ENCODE measurements at places on chromosomes 6 and 20.

- no peak for DNase-seq
Observed at GRCh38 chr6:72305971-72306370, 315.9 kb upstream of the KCNQ5 start.

DNA sequence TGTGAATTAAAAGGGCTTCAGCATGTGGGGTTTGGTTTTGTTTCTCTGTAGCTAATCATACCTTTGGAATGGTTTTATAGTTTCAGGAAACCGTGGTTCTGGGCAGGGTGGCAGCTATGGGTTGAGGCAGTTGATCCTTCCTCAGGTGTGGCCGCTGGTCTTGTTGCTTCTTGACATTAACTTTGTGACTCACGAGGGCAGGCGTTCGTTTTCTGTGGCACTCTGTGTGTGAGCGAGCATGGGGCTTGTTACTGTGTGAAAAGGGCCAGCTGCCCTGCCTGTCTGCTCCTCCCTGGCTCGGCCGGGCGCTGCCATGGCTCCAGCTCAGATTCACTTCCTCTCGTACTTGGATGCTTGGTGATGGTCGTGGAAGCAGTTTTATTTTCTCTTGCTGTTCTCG lies 16.2 kb downstream of the DNAJC5 start:
- peak; percentile 69 for DNase-seq

DNA sequence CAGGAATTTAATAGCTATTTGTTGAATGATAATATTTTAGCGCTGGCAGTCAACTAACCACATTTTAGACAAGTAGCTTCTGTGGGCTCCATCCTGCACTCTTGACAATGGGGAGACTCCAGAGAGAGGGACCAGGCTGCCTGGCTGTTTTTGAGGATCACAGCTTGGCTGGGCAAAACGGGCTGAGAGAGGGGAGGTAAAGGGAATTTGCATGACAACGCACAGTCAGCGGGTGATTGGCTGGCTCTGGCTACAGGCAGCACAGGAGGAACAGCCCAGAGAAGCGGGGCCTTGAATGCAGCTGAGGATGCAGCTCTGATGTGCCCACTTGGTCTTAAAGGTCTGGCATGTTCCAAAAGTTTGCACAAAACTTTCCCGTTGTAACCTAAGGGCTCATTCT lies 41.2 kb downstream of the LRFN2 start:
- DNase-seq: no peak

DNA sequence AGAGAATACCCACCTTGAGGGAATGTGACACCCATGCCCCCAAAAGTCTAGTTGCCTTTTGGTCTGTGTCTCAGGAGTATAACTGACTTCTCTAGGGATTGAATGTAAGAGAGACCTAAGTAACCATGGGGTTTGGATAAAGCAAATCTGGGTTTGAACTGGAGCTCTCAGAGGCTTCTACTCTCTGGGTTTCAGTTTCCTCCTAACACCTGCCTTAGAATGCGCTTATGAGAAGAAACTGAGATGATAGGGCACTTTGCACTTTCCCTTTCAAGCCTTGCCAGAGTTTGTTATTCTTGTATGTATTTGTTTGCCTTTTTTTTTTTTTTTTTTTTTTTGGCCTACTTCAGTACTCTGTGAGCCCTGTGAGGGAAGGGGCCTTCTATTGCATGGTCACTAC lies 19.4 kb downstream of the SDHAF4 start:
- DNase-seq: no peak

DNA sequence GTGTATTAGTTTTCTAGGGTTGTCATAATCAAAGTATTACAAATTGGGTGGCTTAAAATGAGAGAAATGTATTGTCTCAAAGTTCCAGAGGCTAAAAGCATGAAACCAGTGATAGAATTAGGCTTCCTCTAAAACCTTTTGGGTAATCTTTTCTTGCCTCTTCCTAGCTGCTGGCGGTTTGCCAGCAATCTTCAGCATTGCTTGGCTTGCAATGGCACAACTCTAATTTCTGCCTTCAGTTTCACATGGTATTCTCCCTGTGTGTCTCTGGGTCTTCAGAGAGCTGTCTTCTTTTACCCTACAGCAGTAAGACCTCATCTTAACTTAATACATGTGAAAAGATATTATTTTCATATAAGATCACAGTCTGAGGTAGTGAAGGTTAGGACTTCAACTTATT lies 479.1 kb upstream of the GJE1 start:
- DNase-seq: no peak

DNA sequence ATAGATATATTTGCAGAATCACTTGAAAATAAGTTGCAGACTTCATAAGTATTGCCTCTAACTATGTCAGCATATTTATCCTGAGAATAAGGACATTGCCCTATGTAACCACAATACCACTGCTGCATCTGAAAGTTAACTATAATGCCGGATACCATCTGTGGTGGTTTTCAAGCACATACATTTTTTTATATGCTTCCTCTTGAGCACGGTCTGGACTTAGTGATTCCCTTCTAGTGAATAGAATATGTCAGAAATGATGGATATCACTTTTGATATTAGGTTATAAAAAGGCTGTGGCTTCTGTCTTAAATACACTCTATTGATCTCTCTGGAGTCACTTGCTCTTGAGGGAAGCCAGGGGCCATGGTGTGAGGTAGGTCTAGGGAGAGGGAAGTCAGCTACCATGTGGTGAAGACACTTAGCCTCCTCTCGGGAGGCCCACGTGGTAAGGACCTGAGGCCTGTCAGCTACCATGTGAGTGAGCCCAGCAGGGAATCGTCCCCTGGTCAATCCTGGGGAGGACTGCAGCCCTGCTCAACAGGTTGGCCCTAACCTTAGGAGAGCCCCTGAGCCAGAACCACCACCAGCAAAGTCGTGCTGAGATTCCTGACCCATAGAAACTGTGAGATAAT lies 57.5 kb downstream of the CCDC170 start:
- no peak for DNase-seq

DNA sequence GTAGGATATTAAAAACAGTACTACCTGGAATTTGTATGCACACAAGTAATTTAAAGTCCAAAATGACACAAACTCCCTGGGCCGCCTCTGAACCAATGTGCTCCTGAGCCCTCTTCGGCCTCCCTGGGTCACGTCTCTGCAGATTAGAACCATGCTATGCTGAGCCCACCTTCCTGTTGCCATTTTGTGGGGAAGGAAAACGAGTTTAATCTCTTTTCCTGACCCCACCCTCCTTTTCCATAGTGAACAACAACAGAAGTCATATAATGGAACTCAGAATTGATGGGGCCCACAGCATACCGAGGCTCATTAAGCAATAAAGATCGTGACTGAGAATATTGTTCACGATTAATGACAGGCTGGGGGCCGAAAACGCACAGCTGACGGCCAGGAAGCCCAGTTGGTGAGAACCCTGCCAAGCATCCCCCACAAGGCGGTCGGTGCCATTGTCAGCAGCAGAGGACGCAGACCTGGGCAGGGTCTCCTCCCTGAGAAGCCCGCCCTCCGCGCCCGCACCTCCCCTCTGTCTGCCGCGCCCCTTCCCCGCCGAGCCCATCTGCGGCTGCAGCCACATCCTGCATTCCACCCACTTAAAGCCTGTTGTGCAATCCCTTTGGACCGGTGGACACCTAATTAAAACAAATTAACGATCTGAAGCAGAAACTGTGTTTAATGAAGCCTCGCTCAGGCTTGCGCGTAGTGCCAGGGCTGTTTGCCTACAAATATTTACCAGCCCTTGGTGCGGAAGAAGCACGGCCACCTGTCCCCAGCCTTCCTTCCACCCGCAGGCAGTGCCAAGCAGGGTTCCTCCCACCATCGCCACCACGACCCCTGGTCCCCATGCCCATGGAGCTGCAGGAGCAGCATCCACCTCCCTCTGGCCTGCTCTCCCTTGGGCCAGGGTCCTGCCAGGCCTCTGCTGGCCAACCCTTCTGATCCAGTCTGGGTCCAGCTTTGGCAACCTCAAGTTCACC lies 68.1 kb downstream of the DLL1 start:
- DNase-seq: no peak

GRCh38 chr20:31820228-31820627 lies 1.1 kb downstream of the MYLK2 start:
- DNase-seq: no peak

- DNase-seq: no peak
Observed at GRCh38 chr6:17884498-17885478, 102.6 kb downstream of the KIF13A start.

- peak; percentile 94 for DNase-seq
Observed at GRCh38 chr20:50286609-50287008, 96.0 kb downstream of the CEBPB start.

- peak; percentile 40 for DNase-seq
Observed at GRCh38 chr6:31666337-31666965, 571 bp downstream of the CSNK2B start.

DNA sequence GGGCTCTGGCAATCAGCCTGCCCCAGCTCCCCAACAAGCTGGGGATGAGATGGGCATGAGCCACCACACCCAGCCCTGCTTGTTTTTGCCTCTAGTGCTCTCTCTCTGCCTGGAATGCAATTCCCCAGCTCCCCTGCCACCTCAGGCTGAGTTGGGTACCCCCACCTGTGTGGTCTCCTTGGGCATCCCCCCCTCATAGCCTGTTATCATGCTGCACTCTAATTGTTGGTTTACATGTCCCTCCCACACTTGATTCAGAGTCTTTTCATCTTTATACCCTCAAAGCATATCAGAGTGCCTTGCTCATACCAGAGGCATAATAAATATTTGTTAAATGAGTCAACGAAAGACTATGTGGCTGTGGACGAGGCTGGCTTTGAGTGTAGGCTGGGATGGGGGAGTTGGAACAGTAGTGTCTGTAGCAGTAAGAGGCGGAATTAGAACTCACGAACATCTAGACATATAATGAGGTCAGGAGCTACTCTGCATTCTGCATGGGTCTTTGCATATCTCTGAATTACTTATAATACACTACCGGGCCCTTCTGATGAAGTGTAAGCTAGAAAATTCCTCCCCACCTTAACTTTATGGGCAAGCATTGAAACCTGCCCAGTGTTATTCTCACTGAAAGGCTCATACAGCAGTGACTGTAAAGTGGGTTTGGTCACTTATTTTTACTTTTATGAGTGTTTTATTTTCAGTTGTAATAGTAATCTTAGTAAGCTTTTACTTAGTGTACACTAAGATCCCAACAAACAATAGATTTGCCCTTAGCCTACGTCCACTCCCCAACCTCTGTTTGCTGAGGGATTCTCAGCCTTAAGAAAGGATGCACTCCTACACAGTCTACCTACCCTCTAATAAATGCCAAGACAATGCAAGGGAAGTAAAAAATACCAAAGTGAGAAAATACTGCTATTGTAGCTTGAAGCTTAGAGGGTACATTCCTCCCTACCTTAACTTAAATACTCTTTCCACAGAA lies 58.7 kb downstream of the EDN1 start:
- peak; percentile 71 for DNase-seq

DNA sequence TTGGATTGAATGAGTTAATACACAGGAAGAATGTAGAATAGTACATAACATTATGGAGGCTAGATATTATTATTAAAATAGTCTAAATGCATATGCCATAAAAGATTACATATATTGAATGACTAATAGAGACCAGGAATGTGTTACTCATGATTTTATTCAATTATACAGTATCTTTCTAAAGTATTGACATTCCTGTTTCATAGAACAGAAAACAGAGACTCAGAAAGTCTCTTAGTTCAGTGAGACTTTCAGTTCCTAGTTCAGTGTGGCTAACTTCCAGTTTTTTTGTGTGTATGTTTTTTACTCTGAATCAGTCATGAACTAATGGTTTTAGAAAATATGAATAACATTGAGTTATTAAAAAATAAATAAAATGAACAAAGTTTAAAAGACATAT lies 34.6 kb upstream of the TMEM244 start:
- DNase-seq: peak; percentile 10

GRCh38 chr20:48102931-48103660 lies 317.8 kb upstream of the SULF2 start:
- DNase-seq: no peak

- DNase-seq: no peak
Observed at GRCh38 chr20:19901226-19901625, 115.9 kb upstream of the NAA20 start.

DNA sequence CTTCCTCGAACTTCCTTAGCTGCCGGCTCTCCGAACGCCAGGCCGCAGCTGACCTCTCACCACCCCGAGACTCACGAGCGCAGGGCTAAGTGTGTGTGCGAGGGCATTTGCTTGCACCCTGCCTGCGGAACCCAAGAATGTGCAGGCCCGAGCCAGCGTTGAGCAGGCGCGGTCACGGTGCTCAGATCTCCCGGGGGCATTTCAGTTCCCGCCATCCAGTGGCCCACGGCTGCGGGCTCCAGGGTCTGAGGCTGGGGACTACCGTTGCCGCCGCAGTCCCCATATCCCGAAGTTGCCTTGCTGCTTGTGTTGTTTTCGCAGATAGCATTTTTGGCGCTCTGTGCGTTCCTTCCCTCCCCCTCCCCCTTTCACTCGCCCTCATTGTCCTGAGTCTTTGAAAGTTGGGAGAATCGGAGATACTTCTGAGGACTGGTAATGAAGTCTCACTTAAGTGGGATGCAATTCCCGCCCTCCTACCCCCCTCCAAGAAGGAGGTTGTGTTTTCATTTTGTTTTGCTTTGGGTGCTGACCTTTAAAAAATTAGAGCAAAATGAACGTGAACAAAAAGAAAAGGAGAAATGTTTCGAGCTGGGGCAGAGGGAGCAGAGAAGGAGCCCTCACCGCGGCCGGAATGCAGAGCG lies 1.7 kb downstream of the NR2E1 start:
- DNase-seq: no peak

GRCh38 chr6:13398069-13398381 lies 69.7 kb upstream of the TBC1D7 start:
- no peak for DNase-seq

DNA sequence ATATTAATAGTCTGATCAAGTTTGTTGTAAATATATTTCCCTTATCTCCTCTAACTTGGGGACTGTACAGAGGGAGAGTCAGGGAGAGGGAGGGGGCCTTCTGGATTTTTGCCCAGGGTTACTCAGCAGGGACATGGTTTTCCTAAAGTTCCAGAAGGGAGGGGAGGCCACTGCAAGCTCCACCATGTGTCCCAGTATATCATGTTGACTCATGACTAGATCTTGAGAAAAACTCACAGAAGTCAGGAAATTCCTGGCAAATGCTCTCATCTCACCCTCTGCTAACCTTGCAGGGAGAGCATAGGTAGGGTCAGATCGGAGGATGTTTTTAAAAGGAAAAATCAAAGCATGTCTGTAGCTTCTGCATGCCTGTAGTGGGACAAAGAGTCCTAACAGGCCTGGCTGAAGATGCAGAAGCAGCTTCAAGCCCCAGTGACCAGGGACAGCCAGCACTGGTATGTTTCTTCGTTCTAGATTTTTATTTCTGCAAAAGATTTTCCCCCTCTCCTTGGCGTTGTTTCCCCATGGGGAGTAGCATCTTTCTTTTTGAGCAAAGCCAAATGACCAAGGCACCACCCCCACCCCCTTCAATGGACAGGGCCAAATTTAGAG lies 272.9 kb upstream of the SUPT3H start:
- DNase-seq: peak; percentile 71

DNA sequence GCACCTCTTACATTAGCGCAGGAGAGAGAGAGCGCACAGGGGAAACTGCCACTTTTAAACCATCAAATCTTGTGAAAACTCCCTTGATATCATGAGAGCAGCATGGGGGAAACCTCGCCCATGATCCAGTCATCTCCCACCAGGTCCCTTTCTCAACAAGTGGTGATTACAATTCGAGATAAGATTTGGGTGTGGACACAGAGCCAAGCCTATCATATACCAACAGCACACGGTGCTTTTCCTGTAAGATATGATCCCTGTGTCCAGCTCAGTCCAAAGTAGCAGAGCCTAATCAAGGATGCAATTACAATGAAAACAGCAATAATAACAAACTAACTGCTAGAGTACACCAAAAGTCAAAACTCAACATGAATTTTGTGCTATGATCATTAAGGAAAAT lies 148.7 kb upstream of the TCF21 start:
- no peak for DNase-seq
